ENCODE measurements at places on chromosomes 12 and 14.

DNA sequence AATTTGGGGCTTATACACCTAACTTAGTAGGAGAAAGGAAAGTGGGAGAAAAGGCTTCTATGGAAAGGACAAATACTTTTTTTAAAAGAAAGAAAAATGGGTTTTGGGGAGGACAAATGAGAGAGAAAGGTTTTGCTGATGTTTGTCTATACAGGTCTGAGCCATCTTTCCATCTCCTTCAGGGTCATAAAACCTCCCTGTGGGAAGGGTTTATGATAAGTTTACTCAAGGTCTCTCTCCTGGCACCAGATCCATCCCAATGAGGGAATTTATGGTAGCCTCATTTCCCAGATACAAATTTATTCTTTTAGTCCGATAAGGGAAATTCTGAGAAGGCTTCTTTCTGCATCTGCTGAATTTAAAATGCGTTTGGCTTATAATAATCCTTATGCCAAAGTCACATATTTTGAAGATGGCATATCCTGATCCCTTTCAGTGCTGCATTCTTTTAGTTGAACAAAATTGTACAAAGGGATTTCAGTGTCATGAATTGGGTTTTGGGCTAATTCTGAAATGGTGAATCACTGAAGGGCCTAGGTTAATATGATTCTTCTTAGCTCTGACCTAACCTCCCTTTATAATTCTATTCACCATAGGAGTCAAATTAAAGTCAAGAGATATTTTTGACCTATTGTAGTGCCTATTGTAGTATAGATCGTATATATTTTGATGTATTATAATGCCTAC lies 173.5 kb upstream of the DYRK2 start:
- DNase-seq: no peak

- DNase-seq: no peak
Observed at GRCh38 chr12:111699-112493, 45.3 kb downstream of the IQSEC3 start.

DNA sequence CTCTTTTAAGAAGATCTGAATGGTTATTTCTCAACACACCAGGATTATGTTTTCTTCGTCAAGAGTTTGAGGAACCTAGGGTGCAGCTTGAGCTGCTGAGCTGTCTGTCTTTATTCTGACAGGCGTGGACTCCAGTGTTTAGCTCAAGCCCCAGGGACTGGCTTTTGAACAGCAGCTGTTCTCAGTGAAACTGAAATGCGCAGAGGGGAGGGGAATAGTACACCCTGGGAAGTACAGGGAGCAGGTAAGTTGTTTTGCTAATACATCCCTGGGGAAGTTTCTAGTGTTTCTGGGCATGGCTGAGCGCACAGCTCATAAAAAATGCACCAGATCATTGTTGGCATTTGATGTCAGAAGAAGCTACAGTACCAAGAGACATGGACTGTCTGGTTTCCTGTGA lies 659.8 kb downstream of the DIO2 start:
- no peak for DNase-seq

GRCh38 chr12:49284672-49285071 lies 10.3 kb upstream of the PRPH start:
- peak; percentile 16 for DNase-seq

- DNase-seq: no peak
Observed at GRCh38 chr14:21874167-21874566, 200.5 kb upstream of the OR4E1 start.

- DNase-seq: no peak
Observed at GRCh38 chr12:8584004-8584403, 28.7 kb downstream of the AICDA start.

GRCh38 chr12:117047810-117048584 lies 51.2 kb downstream of the TESC start:
- no peak for DNase-seq

GRCh38 chr14:85535991-85536832 lies 6.3 kb downstream of the FLRT2 start:
- no peak for DNase-seq

DNA sequence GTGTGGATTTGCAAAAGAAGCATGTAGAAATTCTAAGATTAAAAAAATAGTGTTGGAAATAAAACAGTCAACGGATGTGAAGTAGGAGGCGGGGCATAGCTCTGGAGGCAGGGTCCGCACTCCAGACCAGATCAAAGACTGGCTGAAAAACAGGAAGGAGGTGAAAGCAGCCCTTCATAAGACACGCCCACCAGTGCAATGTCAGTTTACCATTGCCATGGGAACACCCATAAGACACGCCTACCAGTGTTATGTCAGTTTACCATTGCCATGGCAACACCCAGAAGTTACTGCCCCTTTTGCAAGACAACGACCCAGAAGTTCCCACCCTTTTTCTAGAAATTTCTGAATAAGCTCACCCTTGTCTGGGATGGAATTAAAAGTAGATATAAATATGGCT lies 87.1 kb downstream of the FZD10 start:
- no peak for DNase-seq

- no peak for DNase-seq
Observed at GRCh38 chr14:85401384-85401783, 128.6 kb upstream of the FLRT2 start.

- no peak for DNase-seq
Observed at GRCh38 chr14:91333650-91334039, 84.0 kb downstream of the CCDC88C start.

GRCh38 chr14:69917287-69917686 lies 38.1 kb downstream of the SMOC1 start:
- DNase-seq: no peak

DNA sequence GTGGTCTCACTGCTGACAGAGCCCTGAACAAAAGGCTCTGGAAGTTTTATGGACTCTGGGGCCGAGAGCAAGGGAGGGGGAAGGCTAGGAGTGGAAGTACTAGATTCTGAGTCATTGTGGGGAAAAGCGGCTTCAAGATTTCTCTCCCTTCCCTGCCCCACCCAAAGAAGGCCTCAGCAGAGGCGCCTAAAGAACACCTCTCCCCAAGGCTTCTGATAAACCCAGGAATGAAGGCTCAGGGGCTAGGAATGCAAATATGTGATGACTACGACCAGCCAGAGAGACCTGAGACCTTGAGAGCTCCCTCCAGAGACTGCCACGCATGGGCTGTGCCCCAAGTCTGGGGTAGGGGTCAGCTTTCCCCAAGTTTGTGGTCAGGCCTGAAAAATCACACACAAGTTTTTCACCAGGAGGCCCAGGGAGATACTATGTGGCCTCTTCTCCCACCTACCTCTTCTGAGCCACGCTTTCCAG lies 130.7 kb upstream of the HIF1A start:
- no peak for DNase-seq

GRCh38 chr12:54479421-54479820 lies 6.0 kb upstream of the GTSF1 start:
- DNase-seq: no peak

DNA sequence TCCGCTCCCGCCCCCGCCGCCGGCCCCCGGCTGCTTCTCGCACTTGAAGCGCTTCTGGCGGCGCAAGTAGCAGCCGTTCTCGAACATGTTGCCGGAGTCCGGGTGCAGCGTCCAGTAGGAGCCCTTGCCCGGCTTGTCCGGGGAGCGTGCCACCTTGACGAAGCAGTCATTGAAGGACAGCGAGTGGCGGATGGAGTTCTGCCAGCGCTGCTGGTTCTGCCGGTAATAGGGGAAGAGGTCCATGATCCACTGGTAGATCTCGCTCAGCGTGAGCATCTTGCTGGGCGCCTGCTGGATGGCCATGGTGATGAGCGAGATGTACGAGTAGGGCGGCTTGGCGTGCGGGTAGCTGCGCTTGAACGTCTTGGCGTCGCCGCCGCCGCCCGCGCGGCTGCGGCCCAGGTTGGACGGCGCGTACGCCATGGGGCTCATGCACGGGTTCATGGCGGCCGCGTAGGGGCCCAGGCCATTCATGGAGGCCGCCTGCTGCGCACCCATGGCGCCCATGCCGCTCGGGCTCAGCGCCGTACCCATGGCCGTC lies 3.0 kb downstream of the FOXA1 start:
- peak; percentile 35 for DNase-seq
